ENCODE measurements at places on chromosomes 1 and 21.
A peak's percentile ranks its signal among the peaks of the same experiment; 100 is the strongest.

DNA sequence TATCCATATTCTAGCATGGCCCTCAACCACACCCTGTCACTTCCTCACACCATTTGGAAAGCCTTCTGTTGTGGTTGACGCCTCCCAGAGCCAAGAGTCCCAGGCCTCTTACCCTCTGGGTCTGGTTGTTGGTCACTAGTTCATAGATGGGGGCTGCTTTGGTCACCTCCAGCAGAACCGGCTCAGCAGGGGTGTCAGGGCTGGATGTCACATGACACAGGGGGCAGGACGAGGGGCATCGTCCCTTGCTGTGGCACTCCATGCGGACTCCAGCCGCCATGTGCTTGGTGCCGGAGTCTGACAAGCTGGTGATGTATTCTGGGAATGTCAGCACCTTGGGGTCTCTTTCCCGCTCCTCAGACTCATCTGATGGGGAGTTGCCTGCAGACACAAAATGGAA, 270.1 kb downstream of the ASTN1 start:
- DNase-seq: no peak

DNA sequence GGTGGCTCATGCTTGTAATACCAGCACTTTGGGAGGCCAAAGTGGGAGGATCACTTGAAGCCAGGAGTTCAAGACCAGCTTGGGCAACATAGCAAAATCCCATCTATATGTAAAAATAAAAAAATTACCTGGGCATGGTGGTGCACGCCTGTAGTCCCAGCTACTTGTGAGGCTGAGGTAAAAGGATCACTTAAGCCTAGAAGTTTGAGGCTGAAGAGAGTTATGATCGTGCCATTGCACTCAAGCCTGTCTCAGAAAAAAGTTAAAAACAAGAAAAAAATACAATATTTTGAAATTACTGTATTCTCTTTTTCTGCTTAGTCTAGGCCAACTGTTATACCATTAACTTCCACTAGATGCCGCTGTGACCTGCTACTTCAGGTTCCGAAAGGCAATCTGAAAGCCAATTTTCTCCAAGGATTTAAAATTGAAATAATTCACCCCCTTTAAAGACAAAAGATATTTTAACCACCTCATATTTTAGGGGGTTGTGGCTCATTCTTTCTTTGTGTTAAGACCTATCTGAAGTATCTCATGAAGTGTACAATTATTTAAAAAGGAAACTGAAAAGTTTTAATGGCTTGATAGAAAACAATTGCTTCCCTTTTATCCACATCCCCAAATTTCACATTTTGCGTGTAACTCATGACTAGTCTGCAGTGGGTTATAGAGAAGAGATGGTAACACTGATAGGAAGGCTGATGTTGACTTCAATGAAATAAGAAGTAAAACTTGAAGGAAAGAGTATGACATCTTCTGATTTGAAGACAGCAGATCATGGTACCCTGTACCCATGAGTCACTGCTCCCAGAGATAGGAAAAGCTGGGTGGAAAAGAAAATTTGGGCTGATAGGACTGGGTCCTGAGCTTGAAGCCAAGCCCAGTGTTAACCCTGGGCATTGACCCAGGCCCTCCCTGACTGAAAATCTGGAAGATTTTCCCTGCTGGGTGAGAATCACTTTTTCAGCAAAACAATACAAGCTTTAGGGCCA, 24.4 kb upstream of the CLDN14 start:
- no peak for DNase-seq

DNA sequence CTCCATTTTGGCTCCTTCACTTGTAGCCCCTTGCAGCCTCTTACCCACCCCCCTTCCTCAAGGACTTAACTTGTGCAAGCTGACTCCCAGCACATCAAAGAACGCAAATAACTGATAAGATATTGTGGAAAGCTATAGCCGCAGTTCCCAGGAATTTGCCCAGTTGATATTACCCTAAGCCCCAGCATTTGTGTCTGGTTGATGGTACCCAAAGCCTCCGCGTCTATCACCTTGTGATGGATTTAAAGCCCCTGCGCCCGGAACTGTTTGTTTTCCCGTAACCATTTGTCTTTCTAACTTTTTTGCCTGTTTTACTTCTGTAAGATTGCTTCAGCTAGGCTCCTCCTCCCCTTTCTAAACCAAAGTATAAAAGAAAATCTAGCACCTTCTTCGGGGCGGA, 5.9 kb downstream of the YARS1 start:
- DNase-seq: no peak

DNA sequence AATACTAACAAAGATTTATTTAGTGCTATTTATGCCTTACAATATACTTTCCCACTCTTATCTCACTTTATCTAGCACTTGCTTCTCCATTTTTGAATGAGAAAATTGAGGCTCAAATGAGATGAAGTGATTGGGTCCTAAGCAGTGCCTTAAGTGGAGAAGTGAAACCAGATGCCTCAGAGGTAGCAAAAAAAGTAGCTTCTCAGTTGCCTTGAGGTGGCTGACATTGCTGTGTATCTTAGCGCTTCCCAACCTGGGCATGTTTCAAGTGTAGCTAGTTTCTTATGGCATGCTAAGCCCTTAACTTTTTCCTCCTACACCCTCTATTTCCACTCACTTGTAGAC, 390.4 kb downstream of the OMA1 start:
- no peak for DNase-seq

DNA sequence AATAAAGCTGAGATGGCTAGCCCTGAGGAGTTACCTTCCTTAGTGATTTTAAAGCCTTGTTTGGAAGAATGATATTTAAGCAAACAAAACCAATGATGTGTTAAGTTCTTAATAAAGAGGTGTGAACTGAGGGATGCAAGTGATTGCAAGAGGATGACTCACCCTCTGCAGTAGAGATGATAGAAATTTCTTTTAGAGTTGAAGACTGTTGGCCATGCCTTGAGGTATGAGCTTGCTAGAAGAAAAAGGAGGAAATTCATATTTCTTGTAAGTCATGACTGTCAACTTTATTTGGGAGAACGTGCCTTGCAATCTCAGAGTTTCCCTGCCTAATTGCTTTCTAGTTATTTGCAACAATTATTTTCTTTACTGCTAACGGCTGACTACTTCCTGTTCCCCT, 94.7 kb downstream of the PLA2G4A start:
- no peak for DNase-seq

DNA sequence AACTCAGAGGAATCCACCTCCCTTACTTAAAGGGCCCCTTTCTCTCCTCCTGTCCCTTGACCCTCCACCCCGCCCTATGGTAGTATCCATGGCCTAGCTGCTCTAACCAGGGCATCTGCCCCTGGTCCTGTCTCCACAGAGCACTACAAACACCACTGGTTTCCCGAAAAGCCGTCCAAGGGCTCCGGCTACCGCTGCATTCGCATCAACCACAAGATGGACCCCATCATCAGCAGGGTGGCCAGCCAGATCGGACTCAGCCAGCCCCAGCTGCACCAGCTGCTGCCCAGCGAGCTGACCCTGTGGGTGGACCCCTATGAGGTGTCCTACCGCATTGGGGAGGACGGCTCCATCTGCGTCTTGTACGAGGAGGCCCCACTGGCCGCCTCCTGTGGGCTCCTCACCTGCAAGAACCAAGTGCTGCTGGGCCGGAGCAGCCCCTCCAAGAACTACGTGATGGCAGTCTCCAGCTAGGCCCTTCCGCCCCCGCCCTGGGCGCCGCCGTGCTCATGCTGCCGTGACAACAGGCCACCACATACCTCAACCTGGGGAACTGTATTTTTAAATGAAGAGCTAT, 1.7 kb downstream of the BTG2 start:
- peak; percentile 25 for DNase-seq

- DNase-seq: no peak
These were observed 16.2 kb upstream of the EIF4G3 start for GRCh38 chr1:21192871-21193270.

DNA sequence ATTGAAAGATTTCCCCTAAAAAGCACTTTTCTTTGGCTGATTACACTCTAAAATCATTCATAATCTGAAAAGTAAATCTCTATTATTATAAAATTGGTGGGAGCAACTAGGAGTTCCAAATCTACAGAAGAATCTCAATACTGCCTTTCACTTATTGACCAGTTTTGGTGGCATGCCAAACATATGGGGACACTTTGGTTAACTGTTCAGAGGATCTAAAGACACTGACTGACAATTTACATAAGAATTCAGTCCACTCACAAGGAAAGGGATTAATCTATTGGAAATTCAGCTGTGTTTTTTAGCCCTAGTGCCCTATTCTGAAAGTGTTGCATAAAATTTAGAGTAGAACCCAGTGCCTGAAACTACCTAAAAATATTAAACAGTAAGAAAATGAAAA, 113.6 kb downstream of the LRRC40 start:
- DNase-seq: no peak

- no peak for DNase-seq
These were observed 10.3 kb downstream of the SLC37A1 start for GRCh38 chr21:42523941-42524340.

DNA sequence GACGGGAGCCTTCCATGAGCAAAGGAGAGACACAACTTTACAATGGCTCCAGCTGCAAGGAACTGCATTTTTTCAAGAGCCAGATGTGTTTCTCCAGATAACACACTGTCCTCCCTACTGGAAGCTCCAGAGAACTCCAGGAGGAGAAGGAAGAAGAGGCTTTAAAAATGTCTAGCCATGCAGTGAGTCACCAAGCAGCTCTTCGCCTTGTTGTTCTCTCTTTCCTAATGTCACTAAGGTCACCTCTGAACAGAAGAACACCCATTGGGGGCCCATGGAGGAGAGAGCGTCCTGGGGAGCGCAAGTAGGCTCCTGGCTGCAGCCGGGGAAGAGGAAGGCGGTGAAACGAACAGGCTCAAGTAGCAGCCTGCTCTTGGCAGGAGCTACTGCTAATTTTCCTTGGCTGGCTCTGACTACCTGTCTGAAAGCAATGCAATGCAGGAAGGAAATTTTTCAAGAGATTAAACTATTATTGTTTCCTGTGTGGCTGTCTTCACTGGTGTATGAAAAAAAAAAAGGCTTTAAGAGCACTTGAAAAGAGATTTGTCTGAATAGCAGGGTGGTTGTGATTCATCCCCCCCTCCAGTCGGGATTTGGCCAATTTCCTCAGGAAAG, 321.9 kb downstream of the SETD4 start:
- DNase-seq: no peak

DNA sequence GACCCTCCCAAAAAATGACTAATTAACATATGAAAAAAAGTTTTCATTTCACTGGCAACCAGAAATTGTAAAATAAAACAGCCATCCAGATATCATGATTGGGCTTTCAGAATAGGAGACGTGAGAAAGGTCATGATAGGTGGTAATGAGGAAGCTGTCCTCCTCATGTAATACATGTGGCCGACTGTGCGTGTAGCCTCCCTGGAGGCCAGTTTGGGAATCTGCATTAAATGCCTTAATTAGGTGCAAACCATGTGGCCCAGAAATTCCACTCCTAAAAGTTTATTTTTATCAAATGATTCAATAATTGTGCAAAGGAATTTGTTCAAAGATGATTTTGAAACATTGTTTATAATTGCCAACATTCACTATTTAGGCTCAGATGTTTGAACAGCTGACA, 127.6 kb upstream of the C1orf105 start:
- DNase-seq: no peak

GRCh38 chr1:187999973-188000372, 1171.2 kb downstream of the PLA2G4A start:
- no peak for DNase-seq

DNA sequence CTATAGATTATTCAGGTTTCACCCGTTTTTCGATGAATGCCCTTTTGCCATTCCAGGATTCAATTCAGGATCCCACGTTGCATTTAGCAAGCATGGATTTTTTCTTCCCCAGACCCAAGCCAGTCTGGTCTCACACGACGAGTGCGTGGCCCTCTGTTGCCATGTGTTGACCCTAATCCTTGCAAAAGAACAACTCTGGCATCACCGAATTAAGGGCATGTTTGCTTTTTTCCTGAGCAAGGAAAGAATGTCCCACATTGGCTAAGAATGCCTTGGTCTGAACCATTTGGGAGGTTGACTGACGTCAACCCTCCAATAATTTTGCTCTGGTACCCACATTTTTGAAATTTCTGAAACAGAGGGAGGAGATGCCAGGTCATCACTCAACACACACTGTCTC, 153.0 kb upstream of the WNT4 start:
- no peak for DNase-seq

DNA sequence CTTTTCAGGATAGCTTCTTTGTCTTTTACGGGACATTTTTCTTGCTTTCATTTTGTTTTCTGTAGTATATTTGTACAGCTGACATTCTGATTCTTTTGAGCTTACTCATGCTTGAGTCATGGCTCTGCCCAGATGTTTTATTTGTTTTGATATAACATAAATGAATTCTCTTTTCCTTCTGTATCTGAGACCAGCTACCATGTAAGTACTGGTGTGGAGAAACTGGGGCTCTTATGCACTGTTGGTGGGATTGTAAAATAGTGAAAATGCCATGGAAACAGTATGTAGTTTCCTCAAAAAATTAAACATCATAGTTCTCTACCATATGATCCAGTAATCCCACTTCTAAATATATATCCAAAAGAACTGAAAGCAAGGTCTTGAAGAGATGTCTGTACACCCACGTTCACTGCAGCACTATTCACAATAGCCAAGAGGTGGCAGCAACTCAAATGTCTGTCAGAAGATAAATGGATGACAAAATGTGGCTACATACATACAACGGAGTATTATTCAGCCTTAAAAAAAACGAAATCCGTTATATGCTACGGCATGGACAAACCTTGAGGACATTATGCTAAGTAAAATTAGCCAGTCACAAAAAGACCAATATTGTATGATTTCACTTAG, 61.4 kb downstream of the EIF2B3 start:
- no peak for DNase-seq

- DNase-seq: no peak
These were observed 10.1 kb upstream of the CITED4 start for GRCh38 chr1:40872276-40872675.

DNA sequence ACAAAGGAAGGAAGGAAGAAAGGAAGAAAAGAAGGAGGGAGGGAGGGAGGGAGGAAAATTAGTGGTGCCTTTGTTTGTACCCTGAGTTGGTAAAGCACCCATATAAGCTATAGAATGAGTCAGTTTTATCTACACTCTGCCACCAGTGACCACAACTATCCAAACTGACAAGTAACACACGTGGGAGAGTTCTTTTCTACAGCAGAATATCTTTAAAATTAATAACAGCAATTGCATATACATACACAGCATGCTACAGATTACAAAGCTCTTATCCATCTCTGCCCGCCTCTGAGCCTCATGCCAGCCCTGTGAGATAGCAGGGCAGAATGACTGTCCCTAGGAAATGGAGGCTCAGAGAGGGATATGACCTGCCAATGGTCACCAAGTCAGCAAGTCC, 20.3 kb downstream of the CDCP2 start:
- no peak for DNase-seq

DNA sequence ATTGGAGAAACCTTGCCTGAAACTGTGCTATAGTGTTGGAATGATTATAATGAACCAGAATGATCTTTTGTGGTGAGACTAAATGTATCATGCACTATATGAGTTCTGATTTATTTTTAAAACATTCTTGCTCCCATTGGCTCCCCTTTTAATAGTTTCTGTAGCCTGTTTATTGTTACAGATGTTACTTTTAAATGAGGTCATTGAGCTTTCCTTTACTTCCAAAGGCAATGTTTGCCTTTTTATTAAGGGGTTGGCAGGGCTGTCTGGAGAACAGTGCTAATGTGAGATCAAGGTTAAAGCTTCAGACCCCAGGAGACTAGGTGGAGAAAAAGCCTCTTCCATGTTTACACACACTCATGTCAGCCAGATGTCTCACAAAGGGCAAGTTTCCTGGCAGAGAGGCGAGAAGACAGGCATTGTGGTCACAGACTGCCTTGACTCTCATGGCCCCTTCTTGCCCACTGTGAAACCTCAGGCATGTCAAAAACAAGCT, 120.6 kb upstream of the RAVER2 start:
- DNase-seq: no peak

GRCh38 chr1:28027660-28028059, 60.8 kb downstream of the EYA3 start:
- DNase-seq: no peak

Data from stimulated activated CD8-positive, alpha-beta memory T cell treated with anti-CD3 and anti-CD28 coated beads, Interleukin-2, amount 100 ng/mL, for 1 hour (primary cell).